CD8-positive, alpha-beta memory T cell (primary cell): ENCODE measurements at places on chromosomes 11 and 22. TPM values are rescaled to one million over a fixed set of nuclear protein-coding genes. Genes with fewer than 3 reads are reported as not detected.

- no peak for DNase-seq
Measured at GRCh38 chr22:32005453-32005852, 37.6 kb upstream of the SLC5A1 start.

The APOL4 gene
- not detected for polyA plus RNA-seq

GRCh38 chr11:118670063-118670462, 9.4 kb downstream of the TREH start:
- no peak for DNase-seq

GRCh38 chr22:28208036-28208435, 289.0 kb upstream of the PITPNB start:
- DNase-seq = no peak

DNA sequence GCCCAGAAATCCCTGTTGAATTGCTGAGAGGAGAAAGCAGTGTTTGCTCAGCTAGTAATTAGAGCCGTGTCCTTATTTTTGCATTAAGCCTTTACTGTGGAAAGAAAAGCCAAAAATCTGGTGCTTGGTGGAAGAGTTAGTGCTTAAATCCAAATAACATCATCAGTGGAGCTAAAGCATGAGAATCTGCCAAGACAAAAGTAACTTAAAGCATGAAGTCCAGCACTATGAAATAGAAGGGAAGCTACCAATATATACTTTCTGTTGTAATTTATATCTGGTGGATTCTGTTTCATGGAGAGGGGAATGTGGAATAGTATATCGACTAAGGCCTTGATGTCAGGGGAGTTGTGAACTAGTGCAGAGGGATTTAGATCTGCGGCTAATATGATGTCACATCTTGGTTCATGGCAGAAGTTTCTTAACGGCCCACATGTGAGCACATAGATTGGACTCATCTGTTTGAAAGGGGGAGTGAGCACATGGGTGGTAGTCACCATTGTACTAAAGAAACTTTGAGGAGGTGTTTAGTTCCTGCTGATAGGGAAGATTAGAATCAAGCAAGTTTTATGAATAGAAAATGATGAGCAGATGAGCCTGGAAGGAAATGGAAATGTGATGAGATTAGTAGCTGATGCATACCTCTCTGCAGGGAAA, 224.4 kb upstream of the MTNR1B start:
- no peak for DNase-seq

GRCh38 chr11:4393858-4394223, 339 bp upstream of the TRIM21 start:
- DNase-seq = no peak

DNA sequence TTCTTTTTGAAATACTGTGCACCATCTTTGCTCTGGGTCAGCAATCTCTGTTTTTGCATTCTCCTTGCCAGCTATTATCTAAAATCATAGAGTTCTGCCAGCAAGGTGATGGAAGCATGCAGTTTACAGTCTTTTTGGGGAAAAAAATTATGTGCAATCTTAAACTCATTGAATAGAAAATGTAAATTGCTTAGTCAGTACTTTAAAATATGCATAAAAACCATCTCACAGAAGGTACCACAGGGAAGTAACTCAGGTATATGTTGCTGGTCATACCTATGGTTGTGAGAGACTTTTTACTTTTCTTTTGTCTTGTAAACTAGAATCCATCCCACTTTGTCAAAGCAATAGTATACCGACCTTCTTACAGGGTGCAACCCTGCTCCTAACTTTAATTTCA, 469.8 kb upstream of the ANO3 start:
- DNase-seq = no peak

- DNase-seq = no peak
Measured at GRCh38 chr11:94740083-94741021, 27.8 kb upstream of the AMOTL1 start.

DNA sequence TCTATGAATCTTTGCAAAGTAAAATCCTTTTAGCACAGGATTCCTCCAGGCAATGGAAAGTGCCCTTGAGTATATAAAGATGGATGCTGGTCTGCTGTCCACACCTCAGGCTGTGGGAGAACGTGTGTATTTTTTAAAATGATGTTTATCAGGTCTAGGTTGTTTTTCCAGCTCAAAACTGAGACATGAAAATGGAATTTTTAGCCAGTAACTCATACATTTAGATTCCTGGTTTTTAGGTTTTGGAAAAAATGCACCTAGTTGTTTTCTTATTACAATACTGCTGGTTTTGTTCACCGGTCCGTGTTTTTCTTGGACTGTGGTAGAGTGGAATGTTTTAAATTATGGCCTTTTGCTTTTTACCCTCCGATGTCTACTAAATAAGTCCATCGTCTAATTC, 554.7 kb downstream of the SOX6 start:
- DNase-seq = no peak

- no peak for DNase-seq
Measured at GRCh38 chr11:62108971-62109404, 14.8 kb upstream of the INCENP start.

DNA sequence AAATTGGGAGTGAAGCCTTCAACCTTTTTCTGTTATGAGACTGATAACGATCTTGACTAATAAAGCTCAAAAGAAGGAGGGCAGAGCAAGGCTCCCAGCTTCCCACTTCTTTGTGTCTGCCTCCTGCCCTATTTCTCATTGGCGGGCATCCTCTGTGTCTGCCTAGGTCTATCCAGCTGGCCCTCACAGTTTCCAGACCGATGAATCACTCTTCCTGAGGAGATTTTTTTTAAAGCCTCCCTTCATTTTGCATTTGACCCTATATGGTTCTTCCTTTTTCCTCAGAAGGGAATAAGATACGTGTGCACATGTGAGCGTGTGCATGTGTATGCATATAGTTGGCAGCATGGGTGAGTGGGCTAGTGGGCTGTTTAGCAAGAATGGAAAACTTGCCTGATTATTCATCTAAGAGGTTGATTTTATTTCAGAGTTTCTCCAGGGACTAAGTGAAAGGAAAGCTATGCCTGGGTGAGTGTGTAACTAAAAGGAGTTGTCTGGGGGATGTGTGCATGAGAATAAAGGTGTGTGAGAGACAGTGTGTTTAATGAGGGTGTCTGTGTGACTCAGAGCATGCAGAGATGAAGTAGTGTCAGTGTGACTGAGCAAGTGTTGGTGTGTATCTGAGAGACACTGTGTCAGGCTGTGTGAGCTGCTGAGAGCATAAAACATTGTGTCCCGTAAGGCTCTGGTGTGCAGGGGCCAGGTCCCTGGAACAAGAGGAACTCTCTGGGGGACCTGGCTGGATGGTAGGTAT, 12.2 kb downstream of the PHLDB1 start:
- DNase-seq = no peak

- no peak for DNase-seq
Measured at GRCh38 chr11:78030429-78031325, 7.6 kb upstream of the KCTD14 start.

The PGA5 gene
- polyA plus RNA-seq = not detected

DNA sequence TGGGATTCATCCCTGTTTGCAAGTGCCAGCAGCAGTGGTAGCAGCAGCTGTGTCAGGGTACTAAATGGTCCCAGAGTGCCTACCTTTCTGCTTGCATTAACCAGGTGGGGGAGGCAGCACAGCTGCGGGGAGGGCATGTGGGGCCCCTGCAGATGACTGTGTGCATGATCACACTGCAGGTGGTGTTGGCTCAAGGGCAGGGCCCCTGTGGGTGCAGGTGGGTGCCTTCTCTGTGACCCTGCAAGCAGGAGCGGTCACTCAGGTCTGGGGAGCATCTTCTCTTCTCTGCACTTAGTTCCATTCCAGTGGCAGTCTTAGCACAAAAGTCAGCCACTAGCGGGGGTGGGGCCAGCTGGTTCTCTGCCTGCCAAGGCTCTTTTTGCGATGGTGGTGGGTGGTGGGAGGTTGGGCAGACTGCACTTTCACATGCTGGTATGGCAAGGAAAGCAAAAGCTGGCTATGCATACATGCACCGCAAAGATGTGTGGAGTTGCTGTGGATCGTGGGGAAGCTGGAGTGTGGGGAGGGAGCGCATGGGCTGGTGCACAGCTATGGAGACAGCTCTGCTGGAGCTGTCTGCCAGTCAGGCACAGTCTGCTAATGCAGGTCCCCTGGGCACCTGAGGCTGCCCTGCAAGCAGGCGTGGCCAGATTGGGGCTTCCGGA, 157.1 kb downstream of the DYNC2H1 start:
- no peak for DNase-seq

The IL10RA gene
- 659 TPM for polyA plus RNA-seq

DNA sequence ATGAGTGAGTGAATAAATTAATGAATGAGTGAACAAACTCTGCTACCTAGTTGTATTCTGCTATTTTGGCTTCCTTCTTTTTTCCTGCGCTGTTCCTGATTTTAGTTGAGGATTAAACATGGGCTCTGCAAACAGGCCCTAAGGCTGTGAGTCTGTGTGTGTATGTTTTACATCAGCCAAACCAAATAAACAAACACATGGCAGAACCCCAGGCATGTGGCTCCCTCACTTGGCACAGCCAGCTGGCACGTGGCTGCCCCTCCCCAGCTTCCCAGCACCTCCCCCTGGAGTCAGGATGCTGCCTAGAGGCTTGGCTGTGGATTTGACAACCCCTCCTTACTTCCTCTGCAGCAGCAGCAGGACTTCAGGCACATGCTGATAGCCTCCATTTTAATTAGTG, 593.2 kb downstream of the INSC start:
- no peak for DNase-seq

The CNGA4 gene
- polyA plus RNA-seq = not detected

GRCh38 chr22:35072925-35073324, 7.0 kb downstream of the ISX start:
- no peak for DNase-seq
